RPMI7951 (cell line): ENCODE measurements at places on chromosomes 5 and 9. TPM values are rescaled to one million over a fixed set of nuclear protein-coding genes. Genes with fewer than 3 reads are reported as not detected.

MARVELD2 gene
- 1.1 and 2.5 TPM in 2 replicates for total RNA-seq

HEMGN gene
- not detected in 2 replicates for total RNA-seq

CACFD1 gene
- total RNA-seq, result 2.4 TPM in 2 replicates

CAMK4 gene
- 10.5 and 14.4 TPM in 2 replicates for total RNA-seq

AJM1 gene
- 0.72 and 1.3 TPM in 2 replicates for total RNA-seq

FAM13B gene
- total RNA-seq, result 6.2 and 6.4 TPM in 2 replicates

SPATA31E1 gene
- not detected in 2 replicates for total RNA-seq
